Activated CD4-positive, alpha-beta T cell treated with anti-CD3 and anti-CD28 coated beads, Interleukin-2, Interleukin-4, amounts not matched to agents 100 ng/mL and 50 ng/mL, durations not matched to agents 16 hours and 8 hours (primary cell): ENCODE measurements at places on chromosomes 1 and 21.

- no peak for DNase-seq
Measured at GRCh38 chr21:27631471-27631870, 664.6 kb upstream of the ADAMTS5 start.

DNA sequence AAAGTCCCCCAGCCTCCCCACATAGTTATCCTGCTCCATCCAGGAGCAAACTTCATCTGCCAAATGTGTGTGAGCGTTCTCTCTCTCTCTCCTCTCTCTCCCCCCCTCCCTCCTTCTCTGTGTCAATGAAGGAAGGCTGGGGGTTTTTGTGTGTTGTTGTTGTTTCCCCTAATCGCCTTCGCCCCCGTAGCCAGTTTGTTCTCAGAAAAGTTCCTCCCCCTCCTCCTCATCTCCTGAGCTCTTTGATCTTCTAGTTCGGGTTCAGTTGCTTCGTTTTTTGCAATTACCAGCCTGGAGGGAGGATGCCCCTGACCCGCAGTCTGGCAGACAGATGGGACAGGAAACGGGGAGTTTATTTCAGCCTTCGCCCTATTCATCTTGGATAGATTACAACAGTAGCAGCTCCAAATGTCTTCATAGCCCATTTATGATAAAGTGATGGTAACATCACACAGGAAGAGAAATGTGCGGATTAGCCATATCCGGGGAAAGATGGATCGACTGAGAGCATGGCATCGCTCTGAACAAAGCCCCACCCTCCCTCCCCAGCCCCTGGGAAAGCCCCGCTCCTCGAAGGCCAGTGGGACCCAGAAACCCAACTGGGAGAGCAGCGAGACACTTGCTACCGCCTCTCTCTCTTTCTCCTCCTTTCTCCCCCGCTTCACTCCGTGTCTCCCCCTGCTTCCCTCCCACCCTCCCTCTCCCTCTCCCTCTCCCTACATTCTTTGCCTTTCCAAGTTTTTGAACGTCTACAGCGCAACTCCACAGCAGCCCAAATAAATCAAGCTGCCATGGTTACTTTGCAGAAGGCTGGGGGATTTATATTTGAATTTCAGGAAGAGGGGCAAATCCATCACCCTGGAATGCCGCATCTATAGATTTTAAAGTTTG is 139.7 kb upstream of the ARHGEF16 start:
- DNase-seq: no peak

DNA sequence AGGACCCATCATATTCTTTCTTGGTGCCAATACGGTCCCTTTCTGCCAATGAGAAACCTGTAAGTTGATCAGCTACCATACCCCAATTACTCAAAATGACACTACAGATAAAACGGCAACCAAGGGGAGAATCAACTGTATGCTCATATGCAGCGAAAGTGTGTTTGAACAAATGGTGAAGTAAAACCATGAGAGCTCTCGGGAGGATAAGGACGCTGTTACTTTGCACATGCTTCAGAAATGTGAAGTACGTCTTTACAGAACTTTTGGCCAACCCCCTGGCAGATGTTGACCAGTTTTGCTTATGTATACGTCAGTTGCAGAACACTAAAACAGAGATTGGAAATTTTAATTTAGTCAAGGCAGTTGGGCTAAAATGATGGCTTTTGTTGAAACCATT is 79.6 kb downstream of the PROX1 start:
- DNase-seq: no peak

DNA sequence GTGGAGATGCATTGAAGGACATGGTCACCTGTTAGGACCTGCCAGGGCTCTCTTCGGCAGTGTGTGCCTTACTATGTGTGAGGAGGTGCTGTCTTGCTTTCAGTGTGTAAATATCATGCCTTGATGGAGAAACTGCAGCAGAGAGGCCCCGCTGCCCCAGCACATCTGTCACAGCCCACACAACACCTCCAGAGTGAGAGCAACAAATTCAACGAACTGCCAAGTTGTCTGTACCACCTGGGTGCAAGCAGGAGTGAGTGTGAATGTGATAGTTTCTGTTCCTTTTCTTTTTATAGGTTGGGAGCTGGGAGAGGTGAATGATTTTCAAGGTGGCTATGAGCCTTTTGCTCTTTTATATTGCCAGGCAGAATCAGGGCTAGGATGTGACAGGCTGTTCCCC is 114.6 kb upstream of the KIAA0040 start:
- no peak for DNase-seq

- DNase-seq: peak; percentile 6
Measured at GRCh38 chr21:35150562-35151226, 101.6 kb upstream of the RUNX1 start.

- DNase-seq: no peak
Measured at GRCh38 chr1:183444243-183444642, 26.1 kb upstream of the NMNAT2 start.

DNA sequence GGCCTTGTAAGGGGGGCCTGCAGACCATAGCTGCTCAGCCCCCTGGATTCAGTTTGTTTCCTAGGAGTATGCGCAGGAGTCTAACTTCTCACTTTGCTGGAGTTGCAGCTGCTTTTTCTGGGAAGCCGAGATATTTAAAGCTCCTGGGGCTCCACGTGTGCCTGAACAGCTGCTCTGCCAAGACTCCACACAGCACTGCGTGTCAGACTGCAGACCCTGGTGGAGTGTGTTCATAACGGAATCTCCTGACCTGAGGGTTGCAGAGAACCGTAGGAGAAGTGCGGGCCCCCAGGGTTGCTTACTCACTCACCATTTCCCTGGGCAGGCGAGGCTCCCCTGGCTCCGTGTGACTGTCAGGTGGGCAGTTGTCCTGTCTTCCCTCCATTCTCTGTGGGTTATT is 474.3 kb upstream of the TMPRSS15 start:
- no peak for DNase-seq

GRCh38 chr1:31371121-31371959 is 1.5 kb downstream of the FABP3 start:
- no peak for DNase-seq
